NCI-H2171 treated with DMSO at 0.1 percent for 48 hours (cell line): ENCODE measurements at places on chromosomes 7 and 10.
A peak's percentile ranks its signal among the peaks of the same experiment; 100 is the strongest.

GRCh38 chr10:48658243-48658974 lies 26.3 kb upstream of the WDFY4 start:
- peak; percentile 41 for DNase-seq

GRCh38 chr7:123533929-123534382 lies 439 bp downstream of the IQUB start:
- no peak for DNase-seq

DNA sequence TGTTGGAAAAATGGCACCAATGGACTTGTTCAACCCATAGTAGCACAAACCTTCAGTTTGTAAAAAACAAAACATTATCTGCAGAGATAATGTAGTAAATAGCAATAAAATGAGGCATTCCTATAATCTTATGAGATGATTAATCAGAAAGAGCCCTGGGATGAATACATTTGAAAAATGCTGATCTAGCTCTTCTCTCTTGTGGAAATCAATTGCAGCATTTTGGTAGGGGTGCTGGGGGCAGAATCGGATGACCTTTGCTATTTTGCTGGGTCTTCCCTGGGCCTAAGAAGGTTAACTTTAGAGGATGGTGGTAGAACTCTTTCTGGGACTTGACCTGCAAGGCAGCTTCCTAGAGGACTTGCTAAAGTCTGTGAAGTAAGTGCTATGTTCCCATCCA lies 163.5 kb downstream of the ADRA2A start:
- DNase-seq = no peak

DNA sequence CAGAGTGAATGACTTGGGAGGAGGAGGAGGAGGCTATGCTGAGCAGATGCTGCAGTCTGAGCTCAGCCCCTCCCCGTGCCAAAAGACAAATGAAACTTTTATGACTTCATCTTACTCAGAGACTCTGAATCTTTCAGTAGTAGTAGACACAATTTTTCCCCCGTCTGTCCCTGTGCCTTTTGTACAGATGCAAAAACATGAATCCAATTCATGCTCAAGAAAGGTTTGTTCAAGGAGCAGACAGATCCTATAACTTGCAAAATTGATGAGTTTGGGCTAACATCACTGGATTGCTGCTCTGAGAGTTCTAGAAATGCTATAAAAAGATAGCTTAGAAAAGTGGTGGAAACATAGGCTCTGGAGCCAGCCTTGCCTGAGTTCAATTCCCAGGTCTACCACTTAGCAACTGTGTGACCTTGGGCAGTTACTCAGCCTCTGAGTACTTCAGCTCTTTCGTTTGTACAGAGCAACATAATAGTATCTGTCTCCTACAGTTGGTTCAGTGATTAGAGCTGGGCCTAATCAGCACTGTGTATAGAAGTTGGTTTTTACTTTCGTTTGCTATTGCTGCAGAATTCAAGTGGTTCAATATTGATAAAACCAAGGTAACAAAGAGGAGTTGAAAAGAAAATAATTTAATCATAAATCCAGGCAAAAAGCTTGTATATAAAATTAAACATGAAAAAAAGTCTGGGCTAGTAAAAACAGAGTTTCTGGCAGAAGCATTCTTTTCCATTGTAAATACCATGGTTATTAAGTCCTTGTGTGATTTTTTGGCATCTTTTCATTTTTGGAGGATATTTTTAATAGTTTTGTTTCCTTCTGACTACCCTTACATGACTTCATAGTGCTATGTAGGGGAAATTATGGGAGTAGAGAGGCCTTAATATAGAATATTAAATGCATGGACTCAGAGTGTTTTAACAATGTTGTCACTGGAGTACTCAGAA lies 174.2 kb upstream of the ZNF32 start:
- DNase-seq = no peak

GRCh38 chr10:29763396-29763795 lies 128.6 kb upstream of the SVIL start:
- DNase-seq = no peak

DNA sequence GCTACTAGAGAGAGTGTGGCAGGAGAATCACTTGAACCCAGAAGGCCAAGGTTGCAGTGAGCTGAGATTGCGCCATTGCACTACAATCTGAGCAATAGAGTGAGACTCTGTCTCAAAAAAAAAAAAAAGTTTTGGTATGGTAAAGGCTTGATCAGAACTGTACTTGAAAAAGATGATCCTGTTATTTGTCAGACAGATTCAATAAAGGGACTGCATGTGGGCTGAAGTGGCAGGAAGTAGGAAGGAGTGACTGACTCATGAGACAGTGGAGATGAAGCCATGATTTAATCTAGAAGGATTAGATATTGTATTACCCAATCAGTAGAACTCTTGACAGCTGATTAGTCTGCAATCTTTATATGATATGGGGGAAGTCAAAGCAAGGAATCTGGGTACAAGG lies 2.7 kb upstream of the TMEM254 start:
- no peak for DNase-seq

GRCh38 chr7:124764051-124764846 lies 1.3 kb downstream of the GPR37 start:
- no peak for DNase-seq

- DNase-seq = no peak
Measured at GRCh38 chr10:103353281-103353680, 2.3 kb upstream of the PCGF6 start.

DNA sequence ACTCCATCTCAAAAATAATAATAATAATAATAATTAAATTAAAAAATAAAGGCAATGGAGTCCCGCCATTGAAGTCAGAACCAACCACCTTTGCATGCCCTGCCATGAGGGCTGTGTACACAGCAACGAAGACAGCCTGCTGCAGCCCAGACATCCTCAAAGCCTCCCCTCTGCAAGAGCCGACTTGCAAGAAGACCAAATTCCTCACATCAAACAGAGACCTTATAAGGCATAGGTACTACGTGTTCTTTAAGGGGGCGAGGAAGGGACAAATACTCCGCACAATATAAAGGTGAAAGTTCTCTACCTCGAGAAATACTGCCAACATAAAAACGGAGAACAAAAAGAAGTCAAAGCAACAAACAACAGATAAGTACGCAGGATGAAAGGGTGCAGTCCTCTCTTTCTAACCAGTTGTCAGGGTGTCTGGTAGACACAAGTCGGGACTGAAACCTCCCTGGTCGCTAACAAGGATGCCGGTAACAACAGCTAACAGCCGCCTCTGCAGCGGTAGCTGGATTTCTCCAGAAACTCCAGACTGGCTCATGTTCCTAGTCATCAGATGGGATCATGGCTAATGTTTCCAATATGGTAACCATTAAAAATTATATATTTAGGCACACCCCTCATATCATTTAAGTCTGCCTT lies 23.6 kb downstream of the FGFR2 start:
- no peak for DNase-seq

- no peak for DNase-seq
Measured at GRCh38 chr7:18831943-18832342, 285.5 kb downstream of the TWIST1 start.

- DNase-seq = no peak
Measured at GRCh38 chr10:14723052-14723689, 51.5 kb downstream of the FAM107B start.

DNA sequence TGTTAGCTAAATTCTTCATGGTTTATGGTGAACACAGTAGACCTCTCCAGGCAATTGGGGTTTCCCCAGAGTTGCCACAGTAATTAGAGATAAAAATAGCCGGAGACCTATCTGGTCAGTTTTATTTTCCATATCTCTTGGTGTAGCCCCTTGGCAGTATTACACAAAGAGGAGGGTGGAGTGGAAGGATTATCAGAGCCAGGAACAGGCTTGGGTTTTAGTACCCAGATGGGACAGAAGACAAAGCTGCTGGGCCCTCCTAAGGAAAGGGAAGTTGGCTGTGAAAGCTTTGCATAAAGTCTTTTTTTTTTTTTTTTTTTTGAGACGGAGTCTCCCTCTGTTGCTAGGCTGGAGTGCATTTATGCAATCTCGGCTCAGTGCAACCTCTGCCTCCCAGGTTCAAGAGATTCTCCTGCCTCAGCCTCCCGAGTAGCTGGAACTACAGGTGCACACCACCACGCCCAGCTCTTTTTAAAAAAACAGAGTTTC lies 9.7 kb downstream of the ZSCAN21 start:
- no peak for DNase-seq

DNA sequence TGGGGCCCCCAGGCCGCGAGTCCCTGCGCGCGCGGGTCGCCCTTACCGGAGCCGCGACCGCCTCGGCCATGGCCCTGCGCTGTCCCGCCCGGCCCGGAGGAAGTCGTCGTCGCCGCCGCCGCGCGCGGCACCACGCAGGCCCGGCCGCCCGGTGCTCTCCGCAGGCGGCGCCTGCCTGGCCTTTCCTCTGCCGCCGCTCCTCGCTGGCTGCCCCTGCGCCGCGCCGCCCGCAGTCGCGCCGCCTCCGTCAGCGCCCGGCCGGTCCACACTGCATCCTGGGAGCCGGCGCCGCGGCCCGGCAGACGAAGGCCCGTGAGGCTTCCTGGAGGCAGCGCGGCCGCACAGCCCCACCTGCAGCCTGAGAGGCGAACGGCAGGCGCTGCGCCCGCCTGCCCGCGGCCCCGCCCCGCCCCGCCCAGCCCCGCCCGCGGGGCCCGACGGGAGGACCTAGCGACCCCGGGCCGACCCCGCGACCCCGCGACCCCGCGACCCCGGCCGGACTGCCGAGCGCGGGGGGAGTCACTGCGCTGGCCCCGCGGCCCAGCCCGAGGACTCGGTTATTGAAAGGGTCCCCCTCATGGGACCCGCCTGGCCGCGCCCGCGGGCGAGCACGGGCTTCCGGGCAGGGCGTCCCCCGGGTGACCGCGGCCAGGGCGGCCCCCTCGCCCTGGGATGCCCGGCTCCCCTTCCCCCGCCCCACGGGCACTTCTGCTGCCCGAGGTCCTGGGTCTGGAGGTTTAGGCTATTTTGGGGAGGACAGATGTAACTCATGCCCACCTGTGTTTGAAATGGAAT lies at the start of gene ZNF746:
Gene ZNF746 (minus strand): TSS at position 343 of the 795 bp plus-strand sequence. CDS start 273 bp downstream, at position 70.
- DNase-seq = peak; percentile 69

DNA sequence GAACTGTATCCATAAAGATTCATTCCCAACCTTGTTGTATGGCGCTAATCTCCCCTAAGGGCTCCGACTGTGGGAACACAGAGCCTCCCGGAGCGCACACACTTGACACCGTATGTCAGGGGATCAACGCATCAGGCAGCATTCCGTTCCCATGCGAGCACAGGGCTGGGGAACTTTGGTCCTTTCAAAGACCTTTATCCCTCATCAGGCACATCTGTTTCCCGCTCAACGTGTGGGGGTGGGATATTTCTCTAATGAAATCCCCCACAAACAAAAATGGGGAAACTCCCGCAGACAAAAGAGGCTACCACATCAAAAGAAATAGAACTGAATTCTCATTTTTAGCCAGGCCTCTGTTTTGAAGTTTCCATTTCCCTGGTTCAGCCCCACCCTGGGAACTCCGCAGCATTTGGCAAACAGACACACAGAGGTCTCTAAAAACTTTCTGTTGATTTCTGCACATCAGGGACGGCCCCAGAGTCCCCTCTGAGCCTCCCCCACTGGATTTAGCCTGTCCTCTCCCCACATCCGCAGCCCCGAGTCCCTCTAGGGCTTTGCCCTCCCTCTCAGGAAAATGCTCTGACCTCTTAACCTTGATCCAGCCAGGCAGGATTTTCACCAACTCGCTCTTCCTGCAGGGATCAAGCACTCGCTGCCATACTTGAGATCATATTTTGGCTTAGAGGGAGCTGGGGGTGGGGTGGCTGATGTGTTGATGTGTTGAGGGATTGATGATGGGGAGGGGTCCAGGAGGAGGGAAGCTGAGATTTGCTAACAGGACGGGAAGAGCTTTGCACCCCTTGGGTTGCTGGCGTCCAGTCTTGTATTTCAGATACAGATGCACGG lies 6.6 kb downstream of the CPA5 start:
- DNase-seq = no peak

DNA sequence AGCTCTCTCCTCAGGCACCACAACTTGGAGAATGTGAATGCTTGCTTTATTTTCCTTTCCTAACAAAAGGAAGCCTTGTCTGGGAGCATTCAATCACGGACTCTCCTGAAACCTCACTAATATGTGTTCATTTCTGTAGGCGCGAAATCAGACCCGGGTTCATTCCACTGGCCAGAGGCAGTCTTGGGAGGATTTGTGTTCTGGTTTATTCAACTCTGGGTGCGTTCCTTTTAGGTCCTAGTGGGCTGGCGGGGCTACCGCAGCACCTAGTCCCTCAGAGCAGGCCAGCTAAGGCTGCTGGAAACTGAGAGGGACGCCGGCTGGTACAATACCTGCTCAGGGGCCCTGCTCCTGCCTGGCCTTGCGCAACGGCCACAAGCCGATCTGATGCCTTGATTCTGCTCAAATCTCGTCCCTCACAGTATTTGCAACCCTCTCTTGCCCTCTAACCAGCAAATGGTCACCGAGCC lies 7.5 kb downstream of the HOXA4 start:
- DNase-seq = no peak

- DNase-seq = no peak
Measured at GRCh38 chr10:126576336-126576735, 94.2 kb downstream of the C10orf90 start.

DNA sequence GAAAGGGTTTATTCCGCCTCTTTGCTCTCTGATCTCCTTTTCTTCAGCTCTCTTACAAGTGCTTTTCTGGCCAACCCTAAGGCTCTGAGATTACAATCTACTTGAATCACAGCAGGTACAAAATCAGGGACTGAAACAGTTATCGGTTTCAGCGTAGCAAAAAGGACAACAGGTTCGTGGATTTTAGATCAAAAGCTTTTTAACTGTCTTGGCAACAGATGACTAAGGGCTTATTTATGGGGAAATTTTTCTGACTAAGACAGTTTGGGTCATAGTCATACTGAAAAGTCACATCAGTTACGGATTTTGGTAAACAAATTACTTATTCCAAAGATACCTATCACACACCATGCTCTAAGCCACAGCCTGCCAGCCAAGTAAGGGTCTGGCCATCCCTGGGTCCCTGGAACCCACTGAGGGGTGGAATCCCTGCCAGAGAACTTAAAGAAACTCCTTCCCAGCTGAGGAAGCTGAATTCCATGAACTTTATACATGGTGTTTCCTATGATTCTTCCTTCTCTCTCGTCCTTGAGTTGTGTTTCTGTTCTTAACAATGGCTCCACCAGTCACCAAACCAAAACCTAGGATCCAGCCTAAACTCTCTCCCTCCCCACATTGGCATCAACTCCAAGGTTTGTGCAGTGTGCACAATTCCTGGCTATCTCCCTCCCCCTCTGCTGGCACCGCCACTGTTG lies 169.3 kb downstream of the FAM107B start:
- no peak for DNase-seq

GRCh38 chr10:98485959-98486358 lies 39.2 kb upstream of the HPS1 start:
- no peak for DNase-seq

- no peak for DNase-seq
Measured at GRCh38 chr7:117216436-117217069, 106.3 kb downstream of the WNT2 start.
